Naive thymus-derived CD8-positive, alpha-beta T cell (primary cell): ENCODE measurements at places on chromosomes 1 and 21.
A peak's percentile ranks its signal among the peaks of the same experiment; 100 is the strongest.

DNA sequence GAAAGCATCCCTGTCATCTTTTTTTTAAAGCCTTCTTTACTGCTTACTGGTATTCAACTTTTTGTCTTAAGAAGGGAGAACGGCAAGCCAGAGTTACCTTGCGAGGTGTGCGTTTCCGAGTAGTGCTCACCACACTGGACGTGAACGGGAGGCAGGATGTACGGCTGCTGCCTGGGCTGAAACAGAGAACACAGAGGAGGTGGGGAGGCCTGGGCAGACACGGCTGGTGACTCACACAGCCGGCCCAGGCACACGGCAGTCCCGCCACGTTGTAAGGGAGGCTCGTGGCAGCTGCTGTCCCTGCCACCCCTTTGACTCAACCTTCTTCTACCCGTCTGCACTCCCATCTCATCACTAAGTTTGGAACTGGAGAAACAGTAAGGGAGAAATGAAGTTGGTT is 105.8 kb downstream of the SMYD2 start:
- DNase-seq: no peak

GRCh38 chr1:217311766-217312165 is 319.1 kb downstream of the GPATCH2 start:
- DNase-seq: no peak

- no peak for DNase-seq
Measured at GRCh38 chr1:95021119-95021518, 51.6 kb downstream of the ALG14 start.

DNA sequence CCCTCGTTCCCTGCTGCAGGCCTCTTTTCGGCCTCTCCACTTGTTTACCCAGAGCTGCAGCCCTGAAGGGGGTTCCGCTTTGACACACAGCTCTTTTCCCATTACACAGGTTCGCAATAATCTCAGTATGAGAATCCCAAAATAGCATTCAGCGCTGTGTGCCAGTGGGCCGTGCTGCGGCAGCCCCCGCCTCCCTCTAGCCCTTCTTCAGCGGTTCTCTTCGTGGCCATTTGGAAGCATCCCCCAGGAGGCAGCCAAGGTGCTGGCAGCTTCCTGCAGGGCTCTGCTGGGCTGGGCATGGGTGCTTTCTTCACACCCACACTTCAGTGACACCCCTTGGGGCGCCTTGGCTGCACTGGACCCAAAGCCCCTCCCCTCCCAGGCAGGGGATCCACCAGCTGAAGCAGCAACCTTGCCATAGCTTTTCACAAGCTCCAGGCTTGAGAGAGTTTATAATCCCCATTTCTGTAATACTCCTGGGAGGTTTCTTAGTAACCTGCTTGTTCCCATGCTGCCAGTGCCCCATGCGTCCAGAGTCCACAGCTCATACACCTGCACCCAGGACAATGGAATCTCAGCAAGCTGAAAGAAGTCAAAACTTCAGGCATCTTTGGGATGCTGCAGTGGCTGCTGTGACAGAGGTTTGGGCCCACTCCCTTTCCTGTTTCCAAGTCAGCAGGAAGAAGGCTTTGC is 8.1 kb downstream of the NCF2 start:
- DNase-seq: no peak

- DNase-seq: no peak
Measured at GRCh38 chr1:69587391-69587790, 19.7 kb downstream of the LRRC7 start.

DNA sequence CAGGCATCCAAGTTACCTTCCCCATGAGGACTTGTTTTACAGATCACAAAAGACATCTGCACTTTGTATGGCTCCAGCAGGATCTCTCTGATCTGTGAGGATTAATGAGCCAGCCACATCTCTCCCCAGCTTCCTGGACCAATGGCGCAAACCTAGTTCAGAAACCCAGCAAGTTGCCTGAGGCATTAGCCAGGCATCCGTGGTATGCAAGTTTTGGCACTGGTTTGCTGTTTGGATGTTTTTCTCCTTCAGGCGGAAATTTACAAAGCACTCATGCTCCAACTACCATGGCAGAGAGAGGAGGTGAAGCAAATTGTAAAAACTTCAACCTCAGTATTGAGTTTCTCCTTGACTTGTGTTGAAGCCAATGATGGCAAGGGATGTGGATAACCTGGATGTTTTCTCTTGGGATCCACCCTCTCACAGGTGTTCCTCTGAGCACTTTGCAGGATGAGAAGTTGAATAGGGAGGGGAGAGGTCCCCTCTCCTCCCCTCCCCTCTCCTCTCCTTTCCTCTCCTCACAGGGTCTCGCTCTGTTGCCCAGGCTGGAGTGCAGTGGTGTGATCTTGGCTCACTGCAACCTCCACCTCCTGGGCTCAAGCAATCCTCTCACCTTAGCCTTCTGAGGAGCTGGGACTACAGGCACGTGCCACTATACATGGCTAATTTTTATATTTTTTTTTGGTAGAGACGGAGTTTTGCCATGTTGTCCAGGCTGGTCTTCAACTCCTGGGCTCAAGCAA is 25.6 kb upstream of the ENO1 start:
- no peak for DNase-seq

- no peak for DNase-seq
Measured at GRCh38 chr1:43592974-43593683, 56.8 kb upstream of the KDM4A start.

GRCh38 chr1:27179379-27179778 is 24.5 kb upstream of the SLC9A1 start:
- no peak for DNase-seq

DNA sequence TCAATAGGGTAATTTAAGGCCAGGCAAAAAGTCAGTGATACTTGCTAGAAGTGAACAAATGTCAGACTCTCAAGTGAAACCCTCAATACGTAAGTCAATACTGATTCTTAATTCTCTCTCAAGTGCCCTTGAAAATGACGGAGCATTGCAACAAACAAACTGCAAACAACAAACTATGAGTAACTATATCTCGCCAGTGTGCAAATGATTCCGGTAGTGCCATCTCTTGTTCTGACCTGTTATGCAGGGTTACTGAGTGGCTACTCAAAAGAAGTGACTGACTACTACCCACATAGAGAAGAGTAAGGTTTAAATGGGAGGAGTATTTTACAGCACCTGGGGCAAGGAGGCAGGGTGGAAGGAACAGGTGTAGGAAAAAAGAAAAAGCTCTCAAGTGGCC is 1.6 kb downstream of the SLC19A2 start:
- DNase-seq: no peak

DNA sequence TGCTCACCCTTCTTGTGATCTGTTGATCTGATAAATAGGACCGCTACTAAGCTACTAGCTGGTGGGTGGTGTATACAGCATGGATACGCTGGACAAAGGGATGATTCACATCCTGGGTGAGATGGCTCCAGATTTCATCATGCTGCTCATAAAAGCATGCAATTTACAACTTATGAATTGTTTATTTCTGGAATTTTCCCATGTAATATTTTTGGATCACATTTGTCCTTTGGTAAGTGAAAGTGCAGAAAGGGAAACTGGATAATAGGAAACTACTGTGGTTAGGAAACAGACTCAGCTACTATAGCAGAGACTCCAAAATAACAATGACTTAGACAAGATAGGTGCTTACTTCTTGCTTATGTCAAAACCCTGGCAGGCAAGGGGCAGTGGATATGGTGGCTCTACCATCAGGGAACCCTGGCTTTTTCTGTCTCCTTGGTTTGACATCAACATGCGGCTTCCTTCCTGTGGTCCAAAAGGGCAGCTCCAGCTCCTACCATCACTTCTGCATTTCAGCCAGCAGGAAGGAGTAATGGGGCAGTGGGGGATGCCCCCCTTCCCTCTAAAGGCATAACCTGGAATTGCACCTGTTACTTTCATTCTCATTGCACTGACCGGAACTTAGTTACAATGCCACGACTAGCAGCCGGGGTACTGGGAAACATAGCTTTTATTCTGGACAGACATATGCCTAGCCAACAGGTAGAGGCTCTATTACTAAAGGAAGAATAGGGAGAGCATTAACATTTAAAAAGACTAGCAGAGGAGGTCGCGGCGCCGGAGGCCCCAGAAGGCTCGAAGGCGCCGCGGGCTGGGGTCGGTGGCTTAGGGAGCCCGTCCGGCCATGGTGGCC is 13.8 kb upstream of the AK2 start:
- no peak for DNase-seq

GRCh38 chr1:29354511-29355098 is 118.3 kb downstream of the PTPRU start:
- DNase-seq: no peak

GRCh38 chr1:241916196-241916595 is 41.4 kb upstream of the BECN2 start:
- DNase-seq: no peak

- DNase-seq: no peak
Measured at GRCh38 chr1:175376194-175376593, 183.6 kb upstream of the KIAA0040 start.

GRCh38 chr1:119112791-119113190 is 27.7 kb downstream of the WARS2 start:
- no peak for DNase-seq

DNA sequence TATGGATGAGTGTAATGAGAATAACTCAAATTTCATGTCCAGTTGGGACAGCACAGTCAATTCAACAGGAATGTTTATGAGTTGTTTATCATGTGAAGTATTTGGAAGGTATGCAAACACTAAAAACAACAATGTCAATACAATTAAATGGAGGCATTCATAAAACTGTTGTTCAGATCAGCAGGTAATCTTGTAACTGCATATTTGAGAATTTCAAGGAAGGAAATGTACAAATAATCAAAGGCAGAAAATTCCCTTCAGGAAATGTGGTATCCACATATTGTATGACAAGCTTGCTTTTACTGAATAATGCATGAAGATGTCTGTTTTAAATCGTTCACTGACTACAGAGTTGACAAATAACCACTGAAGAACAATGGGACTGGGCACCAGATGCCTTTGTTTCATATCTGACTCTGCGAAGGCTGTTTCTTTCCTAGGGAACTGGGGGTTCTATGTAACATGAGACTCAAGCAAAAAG is 198.3 kb downstream of the LTN1 start:
- DNase-seq: no peak

GRCh38 chr1:41795205-41795762 is 123.4 kb downstream of the HIVEP3 start:
- no peak for DNase-seq

DNA sequence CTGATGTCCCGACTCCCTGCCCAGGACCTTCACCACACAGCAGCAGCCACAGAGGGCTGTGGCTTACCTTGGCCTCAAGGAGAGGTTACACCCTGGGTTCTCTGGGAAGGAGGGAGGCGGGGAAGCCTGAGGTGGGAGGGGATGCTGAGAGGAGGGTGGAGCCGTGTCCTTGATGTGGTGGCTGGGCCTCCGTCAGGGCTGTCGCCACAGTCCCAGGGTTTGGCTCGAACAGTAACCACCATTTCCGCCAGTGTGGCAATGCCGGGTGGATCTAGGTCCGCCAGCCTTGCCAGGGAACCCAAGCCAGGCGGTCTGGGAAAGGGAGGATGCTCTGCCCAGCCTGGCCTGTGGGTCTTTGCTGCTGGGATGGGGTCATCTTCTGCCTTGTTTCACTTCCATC is 18.4 kb upstream of the CDCA8 start:
- no peak for DNase-seq

DNA sequence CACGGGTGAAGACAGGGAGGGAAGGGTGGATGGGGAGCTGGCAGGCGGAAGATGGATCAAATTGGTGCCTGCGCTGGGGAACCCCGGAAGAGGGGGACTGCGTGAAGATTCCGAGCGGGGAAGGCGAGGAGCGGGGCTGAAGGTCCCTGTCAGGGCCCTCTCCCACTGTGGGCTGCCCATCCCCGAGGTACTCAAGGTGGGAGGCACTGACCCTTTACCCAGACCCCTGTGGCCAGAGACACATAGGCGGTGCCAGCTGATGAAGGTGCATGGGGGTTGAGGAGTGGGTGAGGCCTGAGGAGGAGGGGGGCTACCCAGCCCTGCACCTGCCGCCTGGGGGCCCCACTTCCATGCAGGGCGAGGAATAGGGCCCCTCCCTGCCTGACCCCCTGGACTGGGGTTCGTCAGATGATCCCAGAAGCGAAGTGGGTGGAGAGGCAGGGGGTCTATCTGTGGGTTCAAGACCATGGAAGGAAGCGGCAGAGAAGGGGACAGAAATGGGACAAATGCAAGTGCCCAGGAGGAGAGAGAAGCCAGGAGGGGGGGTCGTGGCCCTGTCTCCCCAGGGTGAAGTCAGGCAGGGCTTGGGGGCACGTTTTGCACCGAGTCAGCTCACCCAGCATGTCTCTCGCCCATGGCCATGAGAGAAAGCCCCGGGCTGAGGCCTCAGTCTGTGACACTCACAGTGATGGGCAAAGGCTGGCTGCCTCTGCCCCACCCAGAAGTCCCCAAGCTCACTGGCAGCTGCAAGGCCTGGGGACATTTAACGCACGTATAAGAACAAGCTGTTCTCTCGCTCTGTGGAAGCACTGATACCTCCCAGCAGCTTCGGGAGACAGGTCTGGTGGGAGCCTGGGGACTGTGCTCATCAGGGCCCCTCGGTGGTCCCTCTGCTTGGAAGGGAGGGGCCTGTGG is 7.0 kb upstream of the MMEL1 start:
- no peak for DNase-seq

DNA sequence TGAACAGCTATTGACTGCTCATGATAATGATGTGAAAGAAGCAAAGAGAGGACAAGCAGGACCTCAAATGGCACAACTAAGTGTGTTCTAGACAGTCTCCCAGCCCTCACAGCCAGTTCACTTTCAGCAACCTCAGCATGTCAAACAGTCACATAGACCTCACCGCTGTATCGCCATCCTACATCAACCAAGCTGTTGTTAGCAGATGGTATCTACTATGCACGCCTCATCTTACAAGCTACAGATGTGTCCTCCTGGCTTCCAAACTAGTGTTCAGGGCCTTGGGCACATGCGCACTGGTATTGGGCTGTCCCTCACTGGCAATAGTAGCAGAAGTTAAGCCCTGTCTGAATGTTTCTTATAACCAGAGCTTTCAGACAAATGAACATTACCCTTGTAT is 28.4 kb downstream of the EVI5 start:
- DNase-seq: no peak

- DNase-seq: peak; percentile 30
Measured at GRCh38 chr1:20343149-20343937, 52.7 kb downstream of the VWA5B1 start.

GRCh38 chr1:117070124-117070523 is 10.0 kb downstream of the TTF2 start:
- no peak for DNase-seq

DNA sequence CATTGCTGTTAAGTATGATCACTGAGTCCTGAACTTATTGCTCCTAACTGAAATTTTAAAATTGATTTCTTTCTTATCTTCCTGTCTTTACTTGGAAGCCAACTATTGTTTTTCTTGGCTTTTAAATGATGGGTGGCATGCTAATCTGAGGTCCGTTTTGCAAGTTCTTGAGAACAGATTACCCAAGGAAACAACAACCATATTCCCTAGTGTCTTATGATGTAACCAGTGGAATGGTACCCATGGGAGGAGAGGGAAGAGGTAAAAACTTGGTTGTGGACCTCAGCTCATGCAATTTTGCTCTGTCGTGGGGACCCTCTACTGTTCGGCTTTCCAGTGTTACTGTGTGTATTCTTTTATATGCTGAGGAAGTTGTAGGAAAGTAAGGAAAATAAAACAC is 454.8 kb upstream of the ADAMTS5 start:
- no peak for DNase-seq

GRCh38 chr1:244837597-244838258 is 2.3 kb downstream of the COX20 start:
- DNase-seq: no peak

GRCh38 chr1:117120774-117121588 is 568 bp downstream of the TRIM45 start:
- no peak for DNase-seq

- no peak for DNase-seq
Measured at GRCh38 chr1:7380712-7381111, 390.4 kb upstream of the VAMP3 start.
